ENCODE measurements at places on chromosomes 7 and 10. TPM values are rescaled to one million over a fixed set of nuclear protein-coding genes. Genes with fewer than 3 reads are reported as not detected.

- no peak for DNase-seq
Observed at GRCh38 chr7:45408409-45408737, 165.8 kb upstream of the ADCY1 start.

The WDFY4 gene
- 1.6 TPM for total RNA-seq

The UNCX gene
- total RNA-seq, result not detected

GRCh38 chr7:22640269-22640668 lies 86.7 kb upstream of the IL6 start:
- DNase-seq, result no peak

GRCh38 chr7:11213266-11213665 lies 239.6 kb downstream of the PHF14 start:
- DNase-seq, result no peak

DNA sequence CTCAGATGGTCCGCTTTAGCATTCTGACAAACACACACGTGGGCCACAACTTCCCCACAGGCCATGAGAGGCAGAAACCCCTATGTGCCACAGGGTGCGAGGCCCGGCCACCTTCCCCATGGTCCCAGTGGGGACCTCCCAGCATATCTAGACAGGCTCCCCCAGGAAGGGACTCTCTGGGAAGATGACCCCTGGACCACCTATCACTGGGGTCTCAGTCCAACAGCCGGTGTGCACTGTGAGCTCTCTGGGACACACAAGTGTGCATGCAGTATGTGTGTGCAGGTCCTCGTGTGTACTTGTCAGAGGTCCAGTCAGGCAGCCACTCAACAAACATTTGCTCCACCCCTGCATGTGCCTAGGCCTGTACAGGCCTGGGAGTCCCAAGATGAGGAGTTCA lies 18.7 kb downstream of the GRID1 start:
- DNase-seq, result peak; percentile 6

DNA sequence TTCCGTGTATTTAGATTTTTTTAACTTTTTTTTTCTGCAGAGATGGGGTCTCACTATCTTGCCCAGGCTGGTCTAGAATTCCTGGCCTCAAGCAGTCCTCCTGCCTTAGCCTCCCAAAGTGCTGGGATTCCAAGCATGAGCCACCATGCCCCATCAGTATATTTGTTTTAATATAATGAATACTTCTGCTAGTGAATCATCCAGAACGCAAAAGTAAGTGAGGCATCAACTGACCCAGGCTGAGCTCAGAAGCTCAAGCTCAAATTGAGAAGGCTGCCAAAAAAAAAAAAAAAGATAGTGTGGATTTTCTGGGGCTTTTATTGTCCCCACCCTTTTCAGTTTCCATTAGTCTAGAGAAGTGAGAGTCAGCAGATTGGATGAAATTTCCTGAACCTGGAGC lies 39.0 kb upstream of the TECTB start:
- DNase-seq, result no peak

DNA sequence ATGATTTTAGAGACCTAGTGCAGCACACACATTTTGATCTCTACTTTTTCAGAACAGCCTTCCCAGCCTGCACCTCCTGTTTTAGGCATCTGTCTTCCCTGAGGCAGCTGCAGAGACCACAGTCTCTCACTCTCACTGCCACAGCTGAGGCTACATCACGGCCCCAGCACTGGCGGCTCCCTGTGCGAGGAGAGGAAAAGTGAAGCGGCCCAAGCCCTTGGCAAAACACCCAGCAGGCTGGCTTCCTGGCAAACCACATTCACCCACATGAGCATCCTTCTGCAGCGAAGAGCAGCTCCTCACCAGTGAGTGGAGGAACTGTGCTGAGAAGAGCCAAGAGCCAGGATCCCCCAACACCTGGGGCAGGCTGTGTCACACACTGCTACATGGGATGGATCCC lies 14.0 kb downstream of the HUS1 start:
- no peak for DNase-seq

- DNase-seq, result no peak
Observed at GRCh38 chr10:14583252-14583651, 191.4 kb downstream of the FAM107B start.

GRCh38 chr7:87797798-87798403 lies 78.3 kb downstream of the SLC25A40 start:
- DNase-seq, result no peak

GRCh38 chr7:80060218-80060806 lies 74.3 kb upstream of the GNAI1 start:
- DNase-seq, result no peak
